COR-L47 (cell line): ENCODE measurements at places on chromosomes 11 and 22.

- DNase-seq = peak; percentile 59
These were observed 9.9 kb downstream of the NARS2 start for GRCh38 chr11:78564490-78565467.

- DNase-seq = no peak
These were observed 20.8 kb upstream of the PPARA start for GRCh38 chr22:46129390-46130041.

DNA sequence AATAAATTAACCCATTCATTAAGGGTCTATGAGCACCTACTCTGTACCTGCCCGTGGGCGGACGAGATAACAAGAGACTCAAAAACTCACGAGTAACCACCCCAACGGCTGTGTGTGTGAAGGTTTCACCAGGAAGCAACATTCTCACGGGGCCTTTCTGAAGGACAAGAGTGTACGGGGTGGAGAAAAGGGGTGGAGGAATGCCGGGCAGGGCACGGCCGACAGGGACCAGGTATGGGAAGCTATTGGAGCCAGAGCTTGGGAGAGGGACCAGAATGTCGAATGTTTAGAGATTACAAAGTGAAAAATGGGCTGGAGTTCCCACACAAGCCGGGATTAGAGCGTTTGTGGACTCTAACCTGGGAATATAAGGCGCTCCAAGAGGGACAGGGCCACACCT, 1.6 kb downstream of the KMT5B start:
- DNase-seq = no peak

DNA sequence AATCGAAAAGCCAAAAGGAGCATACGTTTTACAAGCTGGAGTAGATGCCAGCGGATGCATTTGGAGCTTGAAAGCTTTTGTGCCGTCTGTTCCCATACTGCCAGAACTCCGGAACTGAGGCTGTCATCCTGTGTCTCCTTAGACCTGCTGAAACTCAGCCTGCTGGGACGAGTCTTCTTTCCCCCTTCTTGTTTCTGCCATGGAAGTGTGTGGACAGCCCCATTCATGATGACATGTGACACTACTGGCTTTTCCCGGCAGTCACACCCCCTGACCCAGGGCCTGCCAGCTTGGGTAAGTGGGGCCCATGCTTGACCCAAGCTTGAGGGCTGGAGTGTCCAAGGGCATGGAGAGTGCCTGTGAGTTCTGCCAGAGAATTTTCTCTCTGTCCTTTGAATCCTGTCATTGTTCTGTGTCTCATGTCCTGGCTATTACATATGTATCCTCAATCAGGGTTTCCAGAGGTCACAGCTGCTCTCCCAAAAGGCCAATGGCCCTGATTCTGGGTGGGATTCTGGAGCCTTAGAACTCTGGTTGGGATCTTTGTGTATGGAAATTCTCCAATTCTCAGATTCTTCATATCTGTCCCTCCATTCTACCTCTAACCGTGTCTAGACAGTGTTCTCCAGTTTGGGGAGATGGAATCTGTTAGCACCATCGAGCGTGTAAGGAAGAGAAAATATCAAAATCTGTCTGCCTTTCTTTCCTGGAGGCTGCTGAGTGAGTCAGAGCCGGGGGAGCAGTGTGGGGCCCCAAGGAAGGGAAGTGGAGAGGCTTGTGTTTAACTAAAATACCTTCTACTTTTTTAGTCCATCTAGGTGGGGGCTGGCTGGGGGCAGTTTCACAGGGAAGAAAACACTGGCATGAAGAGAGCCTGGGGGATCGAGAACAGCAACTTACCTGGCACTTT, 73.2 kb downstream of the KIAA1671 start:
- no peak for DNase-seq

GRCh38 chr11:64372802-64373597, 14.0 kb downstream of the RPS6KA4 start:
- DNase-seq = peak; percentile 96

GRCh38 chr22:17418890-17419324, 49.6 kb downstream of the CECR2 start:
- DNase-seq = no peak

GRCh38 chr11:5818245-5818886, 9.6 kb downstream of the OR52N2 start:
- no peak for DNase-seq

GRCh38 chr11:16184588-16184987, 171.8 kb downstream of the SOX6 start:
- no peak for DNase-seq

DNA sequence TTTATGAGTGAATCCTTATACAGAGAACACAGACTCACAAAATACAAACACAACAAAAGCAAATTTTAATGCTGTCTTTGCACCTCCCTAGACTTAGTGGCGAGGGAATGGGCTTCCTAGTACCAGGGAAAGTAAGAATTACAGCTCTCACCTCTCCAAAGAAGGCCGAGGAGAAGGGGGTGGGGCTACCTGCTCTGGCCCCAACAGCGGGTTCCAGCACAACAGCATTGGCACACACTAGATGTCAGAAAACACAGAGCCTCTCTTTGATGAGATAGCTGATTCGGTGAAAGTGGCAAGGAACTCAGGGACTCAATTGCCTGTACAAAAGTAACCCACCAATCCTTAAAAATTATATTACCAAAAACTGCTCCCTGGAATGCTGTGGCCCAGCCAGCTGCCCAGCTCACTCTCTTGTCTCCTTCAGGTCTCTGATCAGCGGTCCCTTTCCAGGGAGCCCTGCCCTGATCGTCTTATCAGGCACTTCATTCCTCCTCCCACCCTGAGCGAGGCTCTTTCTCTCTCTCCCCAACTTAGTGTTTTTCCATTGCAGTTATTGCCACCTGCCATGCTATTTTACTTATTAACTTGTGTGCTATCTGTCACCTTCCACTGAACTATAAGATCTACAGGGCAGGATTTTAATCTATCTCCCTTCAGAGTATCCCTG, 30.7 kb downstream of the SPON1 start:
- DNase-seq = no peak
